Activated CD4-positive, CD25-positive, alpha-beta regulatory T cell treated with anti-CD3 and anti-CD28 coated beads, Interleukin-2, amount 50 U/mL, for 72 hours (primary cell): ENCODE measurements at places on chromosomes 5 and 9.

GRCh38 chr9:31112491-31112890 lies 1272.0 kb upstream of the ACO1 start:
- no peak for DNase-seq

- DNase-seq = no peak
Measured at GRCh38 chr5:88886746-88887341, 3.9 kb upstream of the MEF2C start.

DNA sequence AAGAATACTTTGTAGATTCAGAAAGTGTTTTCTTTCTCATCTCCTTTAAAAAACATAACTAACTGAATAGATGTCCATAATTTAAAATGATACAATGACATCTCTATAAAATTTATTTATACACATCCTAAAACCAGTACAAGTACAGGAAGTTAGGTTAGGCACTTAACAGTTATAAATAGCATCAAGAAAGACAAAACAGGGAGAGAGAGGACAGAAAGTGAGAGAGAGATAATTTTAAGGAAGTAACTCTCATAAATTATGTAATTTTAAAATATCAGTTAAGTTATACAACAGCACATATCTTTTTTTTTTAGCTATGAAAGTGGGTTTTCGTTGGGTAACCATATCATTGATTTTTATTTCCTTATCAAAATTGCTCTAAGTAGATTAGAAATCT lies 1068.6 kb downstream of the TAF11L14 start:
- DNase-seq = no peak

- no peak for DNase-seq
Measured at GRCh38 chr5:161274951-161275350, 271.6 kb downstream of the GABRB2 start.

- no peak for DNase-seq
Measured at GRCh38 chr9:106897236-106897635, 34.3 kb downstream of the ZNF462 start.

- no peak for DNase-seq
Measured at GRCh38 chr5:132771503-132771998, 5.5 kb downstream of the SEPTIN8 start.

GRCh38 chr5:129077433-129078075 lies 17.0 kb upstream of the ISOC1 start:
- DNase-seq = no peak

DNA sequence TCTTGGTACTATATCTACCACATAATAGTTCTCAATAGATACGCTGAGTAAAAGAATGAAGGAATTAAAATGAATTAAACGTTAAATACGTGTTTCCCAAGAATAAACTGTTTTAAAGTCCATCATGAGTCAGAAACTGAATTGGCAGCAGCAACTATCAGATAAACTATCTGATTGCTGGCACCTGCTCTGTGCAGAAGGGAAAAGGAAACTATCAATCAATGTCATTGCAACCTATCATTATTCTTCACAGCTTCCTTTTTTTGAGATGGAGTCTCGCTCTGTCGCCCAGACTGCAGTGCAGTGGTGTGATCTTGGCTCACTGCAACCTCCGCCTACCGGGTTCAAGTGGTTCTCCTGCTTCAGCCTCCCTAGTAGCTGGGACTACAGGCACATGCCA lies 8.8 kb upstream of the WDR36 start:
- DNase-seq = no peak

DNA sequence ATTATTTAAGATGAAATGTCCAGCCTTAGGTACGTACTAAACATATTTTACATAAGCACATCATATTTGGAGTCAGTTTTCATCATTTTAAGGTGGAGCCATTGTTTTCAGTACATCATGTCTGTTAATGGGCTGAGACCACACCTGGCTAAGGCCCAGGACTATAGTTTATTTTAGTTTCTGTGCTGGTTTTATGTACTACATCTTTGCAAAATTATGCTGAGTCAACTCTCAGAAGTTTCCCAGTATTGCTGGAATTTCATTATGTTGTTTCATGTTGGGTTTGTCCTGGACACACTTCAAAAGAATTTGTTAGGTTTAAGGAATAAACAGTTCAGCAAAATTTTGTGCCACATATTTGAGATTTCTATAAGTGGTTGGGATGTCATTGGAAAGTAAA lies 171.2 kb downstream of the CCDC171 start:
- DNase-seq = no peak

DNA sequence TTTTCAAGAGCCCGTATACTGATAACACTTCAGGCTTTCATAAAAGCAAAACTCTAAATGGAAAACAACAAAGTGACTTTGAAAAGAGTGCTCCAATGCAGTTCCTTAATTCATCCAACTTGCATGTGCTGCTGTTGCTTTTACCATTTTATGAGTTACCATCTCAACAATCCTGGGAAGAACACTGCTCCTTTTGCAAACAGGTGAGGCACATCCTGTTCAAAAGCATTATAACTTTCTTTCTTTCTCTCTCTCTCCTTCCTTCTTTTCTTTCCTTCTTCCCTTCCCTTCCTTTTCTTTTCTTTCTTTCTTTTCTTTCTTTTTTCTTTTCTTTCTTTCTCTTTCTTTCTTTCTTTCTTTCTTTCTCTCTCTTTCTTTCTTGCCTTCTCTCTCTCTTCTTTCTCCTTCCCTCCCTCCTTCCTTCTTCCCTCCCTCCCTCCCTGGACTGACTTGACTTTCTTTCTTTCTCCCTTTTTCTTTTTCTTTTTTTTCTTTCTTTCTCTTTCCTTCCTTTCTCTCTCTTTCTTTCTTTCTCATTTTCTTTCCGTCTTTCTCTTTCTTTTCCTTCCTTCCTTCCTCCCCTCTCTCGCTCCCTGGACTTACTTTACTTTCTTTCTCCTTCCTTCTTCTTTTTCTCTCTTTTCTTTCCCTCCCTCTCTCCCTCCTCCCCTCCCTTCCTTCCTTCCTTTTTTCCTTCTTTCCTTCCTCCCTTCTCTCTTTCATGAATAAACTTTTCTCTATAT lies 11.2 kb upstream of the PARP8 start:
- no peak for DNase-seq

DNA sequence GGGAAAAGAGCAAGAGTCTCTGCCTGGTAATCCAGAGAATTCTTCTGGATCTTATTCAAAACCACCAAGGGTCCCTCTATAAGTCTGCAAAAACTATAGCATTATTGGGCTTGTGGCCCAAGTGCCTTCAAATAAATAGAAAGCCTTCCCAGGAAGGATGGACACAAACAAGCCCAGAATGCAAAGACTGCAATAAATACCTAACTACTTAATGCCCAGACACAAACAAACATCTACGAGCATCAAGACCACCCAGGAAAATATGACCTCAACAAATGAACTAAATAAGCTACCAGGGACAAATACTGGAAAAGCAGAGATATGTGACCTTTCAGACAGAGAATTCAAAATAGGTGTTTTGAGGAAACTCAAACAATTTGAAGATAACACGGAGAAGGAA lies 355.8 kb upstream of the GRAMD2B start:
- no peak for DNase-seq

- DNase-seq = no peak
Measured at GRCh38 chr5:90446961-90447360, 27.6 kb downstream of the MBLAC2 start.

GRCh38 chr9:37908698-37909186 lies 4.8 kb upstream of the SLC25A51 start:
- DNase-seq = no peak

- DNase-seq = no peak
Measured at GRCh38 chr5:150358261-150359095, 981 bp downstream of the TCOF1 start.

DNA sequence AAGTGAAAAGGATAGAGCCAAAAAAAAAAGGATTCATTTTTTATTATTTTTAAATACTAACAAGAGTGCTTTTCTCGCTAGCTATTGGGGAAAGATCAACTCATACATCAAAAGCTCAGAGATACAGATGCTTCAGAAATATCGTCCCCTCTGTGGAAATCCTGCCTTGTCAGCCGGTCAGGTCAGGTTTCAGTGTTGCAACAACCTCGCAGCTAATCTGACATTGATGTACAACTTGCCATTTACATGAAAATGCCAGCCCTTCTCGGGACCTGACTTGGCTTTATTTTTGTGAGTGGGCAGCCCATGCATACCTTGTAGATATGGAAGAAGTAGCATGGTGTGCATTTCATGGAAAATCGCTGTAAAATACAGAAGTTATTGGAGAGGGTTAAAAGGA lies 358.8 kb upstream of the ADAMTS16 start:
- no peak for DNase-seq
